Renal pelvis (tissue), 12 donors: ENCODE measurements at places on chromosomes 16 and 17.
A peak's percentile ranks its signal among the peaks of the same experiment; 100 is the strongest.

DNA sequence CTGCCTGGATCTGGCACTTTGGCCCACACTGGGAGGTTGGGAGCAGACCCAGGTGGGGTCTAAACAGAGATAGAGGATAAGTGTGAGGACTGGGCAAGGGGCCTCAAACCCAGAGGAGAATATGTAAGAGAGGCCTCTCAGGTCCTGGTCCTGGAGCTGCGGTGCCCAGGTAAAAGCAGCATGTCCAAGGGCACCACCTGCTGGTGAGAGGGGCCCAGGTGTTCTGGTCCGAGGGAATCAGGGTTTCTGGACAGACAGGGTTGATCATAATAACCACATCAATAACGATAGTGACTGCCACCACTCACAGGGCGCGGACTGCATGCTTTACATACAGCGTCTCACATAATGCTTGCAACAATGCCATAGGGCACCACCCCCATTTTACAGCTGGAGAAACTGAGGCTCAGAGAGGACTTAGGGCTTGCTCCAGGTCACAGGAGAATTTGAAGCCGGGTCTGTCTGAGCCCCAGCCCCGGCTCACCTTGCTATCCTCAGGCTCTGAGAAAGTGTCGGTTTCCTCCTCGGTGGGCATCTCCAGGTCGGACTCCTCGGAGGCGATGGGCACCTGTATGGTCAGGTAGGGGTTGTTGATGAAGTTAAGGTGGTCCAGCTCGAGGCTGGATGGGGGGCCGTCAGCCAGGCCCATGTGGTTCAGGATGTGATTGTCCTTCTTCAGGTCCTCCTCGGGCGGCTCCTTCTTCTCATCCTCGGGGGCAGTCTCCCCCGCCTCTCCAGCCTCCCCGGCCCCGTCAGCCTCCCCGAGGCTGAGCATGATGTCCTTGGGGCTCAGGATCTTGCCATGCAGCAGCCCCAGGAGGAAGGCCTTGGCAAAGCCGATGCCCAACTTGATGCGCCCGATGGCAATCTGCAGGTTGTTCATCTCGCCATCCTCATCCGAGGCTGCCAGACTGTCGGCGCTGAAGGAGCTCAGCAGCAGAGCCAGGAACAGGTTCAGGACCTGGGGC lies 19.1 kb upstream of the CD79B start:
- no peak for DNase-seq

DNA sequence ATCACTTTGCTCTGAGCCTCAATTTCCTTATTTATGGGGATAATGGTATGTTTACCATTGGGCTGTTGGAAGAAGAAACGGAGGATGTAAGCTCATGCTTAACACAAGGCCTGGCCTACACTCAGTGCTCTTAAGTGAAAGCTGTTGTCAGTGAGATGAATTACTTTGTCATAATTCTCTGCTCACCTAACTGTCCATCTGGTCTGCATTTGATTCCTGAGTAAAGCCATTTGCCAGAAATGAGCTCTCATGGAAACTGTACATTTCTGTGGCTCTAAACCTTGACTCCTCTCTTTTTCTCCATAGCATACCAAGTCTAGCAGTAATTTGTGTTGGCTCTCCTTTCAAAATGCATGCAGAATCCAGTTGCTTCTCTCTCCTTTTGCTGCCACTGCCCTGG lies 445.7 kb downstream of the UTP18 start:
- no peak for DNase-seq

GRCh38 chr16:77194295-77195231 lies 3.6 kb downstream of the MON1B start:
- no peak for DNase-seq

GRCh38 chr17:10018461-10018891 lies 113.4 kb upstream of the RCVRN start:
- DNase-seq, result peak; percentile 48

- DNase-seq, result no peak
These were observed 774.9 kb downstream of the CDH8 start for GRCh38 chr16:61261315-61261714.

- DNase-seq, result no peak
These were observed 44.7 kb downstream of the COG7 start for GRCh38 chr16:23408242-23408822.

- no peak for DNase-seq
These were observed 59.6 kb upstream of the CIBAR2 start for GRCh38 chr16:85171759-85172454.
